ENCODE measurements at places on chromosomes 6 and 20. TPM values are rescaled to one million over a fixed set of nuclear protein-coding genes. Genes with fewer than 3 reads are reported as not detected.

LINC00237 gene
- total RNA-seq = not detected

FOXS1 gene
- 1.1 TPM for total RNA-seq

SALL4 gene
- total RNA-seq = 2.0 TPM

BPI gene
- total RNA-seq = not detected

ENPP4 gene
- total RNA-seq = 0.74 TPM

NANP gene
- total RNA-seq = 12.6 TPM
